ENCODE measurements at places on chromosomes 16 and 17. TPM values are rescaled to one million over a fixed set of nuclear protein-coding genes. Genes with fewer than 3 reads are reported as not detected.

BRD7 gene
- 90.4 TPM for total RNA-seq

RRAD gene
- total RNA-seq, result 0.34 TPM

DNA sequence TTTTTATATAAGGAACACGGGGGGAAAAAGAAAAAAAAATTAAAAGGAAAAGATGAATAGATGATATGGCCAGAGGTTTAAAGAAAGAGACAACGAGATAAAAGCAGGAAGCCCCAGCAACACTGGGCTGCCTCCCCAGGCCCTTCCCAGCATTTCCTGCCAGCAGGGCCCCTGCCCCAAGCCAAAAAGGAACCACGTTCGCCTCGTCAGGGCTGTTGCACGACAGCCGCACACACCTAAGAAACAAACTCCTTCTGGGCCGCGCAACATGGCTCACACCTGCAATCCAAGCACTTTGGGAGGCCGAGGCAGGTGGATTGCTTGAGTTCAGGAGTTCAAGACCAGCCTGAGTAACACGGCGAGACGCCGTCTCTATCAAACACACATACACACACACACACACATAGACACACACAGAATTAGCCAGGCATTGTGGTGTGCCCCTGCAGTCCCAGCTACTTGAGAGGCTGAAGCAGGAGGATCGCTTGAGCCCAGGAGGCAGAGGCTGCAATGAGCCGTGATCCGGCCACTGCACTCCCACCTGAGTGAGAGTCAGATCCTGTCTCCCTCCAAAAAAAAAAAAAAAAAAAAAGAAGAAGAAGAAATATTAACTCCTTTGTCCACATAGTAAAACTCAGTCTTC is 83.0 kb downstream of the ANKRD11 start:
- H3K4me1 ChIP-seq, result peaks cover 88% of the 10 kb centered on the region
- peak; percentile 63 for DNase-seq
- no peaks in the 10 kb centered on the region for H3K27me3 ChIP-seq
- H3K36me3 ChIP-seq, result peaks cover 16% of the 10 kb centered on the region

DNA sequence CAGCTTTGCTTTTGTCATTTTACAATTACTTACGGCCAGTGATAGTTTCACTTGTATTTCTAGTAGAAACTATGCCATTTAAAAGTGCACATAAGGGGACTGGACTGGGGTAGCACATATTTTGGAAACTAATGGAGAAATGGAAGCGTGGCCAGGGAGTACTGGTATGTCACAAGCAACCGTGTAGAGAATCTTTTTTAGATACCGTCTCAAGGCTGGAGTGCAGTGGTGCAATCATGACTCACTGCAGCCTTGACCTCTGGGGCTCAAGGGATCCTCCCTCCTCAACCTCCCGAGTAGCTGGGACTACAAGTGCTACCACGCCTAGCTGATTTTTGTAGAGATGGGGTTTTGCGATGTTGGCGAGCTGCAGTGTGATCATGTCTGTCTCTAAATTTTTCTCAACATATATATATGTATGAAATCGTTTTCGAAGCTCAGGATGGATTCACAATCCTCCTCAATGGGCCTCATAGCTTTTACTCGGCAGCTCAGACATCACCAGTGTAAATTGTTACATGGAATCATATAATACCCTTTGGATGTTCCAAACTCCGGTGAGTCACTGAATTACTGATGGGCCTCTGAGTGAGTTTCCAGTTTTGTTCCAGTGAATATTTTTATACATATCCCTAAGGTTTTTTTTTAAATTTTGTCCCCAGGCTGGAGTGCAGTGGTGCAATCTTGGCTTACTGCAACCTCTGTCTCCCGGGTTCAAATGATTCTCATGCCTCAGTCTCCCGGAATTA is 51.7 kb downstream of the ZNF778 start:
- no peak overlapping the region for H3K27ac ChIP-seq
- H3K4me1 ChIP-seq, result no peaks in the 10 kb centered on the region
- peaks cover 45% of the 10 kb centered on the region for H3K36me3 ChIP-seq
- no peaks in the 10 kb centered on the region for H3K27me3 ChIP-seq
- no peak for DNase-seq
- no peak overlapping the region for H3K4me3 ChIP-seq

DNA sequence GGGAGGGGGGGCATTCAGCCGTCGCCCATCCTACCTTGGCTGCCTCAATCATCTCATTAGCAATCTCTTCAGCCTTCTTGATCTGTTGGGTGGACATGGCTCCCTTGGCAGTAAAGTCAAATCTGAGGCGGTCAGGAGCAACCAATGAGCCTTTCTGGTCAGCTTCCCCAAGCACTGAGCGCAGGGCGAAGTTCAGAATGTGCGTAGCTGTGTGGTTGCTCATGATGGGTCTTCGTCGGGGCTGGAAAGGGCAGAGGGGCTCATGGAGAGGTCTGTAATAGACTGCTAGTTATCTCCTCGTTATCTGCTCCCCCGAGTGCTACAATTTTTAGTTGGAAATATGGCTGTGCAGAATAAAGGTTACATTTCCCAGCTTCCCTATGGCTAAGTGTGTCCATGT is 7.2 kb upstream of the EXOSC6 start:
- H3K4me3 ChIP-seq, result no peak overlapping the region
- H3K4me1 ChIP-seq, result no peaks in the 10 kb centered on the region
- no peak for DNase-seq
- peaks cover 67% of the 10 kb centered on the region for H3K36me3 ChIP-seq
- no peak overlapping the region for H3K27ac ChIP-seq
- H3K27me3 ChIP-seq, result no peaks in the 10 kb centered on the region

PYDC1 gene
- not detected for total RNA-seq

- peaks cover 36% of the 10 kb centered on the region for H3K27me3 ChIP-seq
- H3K36me3 ChIP-seq, result no peaks in the 10 kb centered on the region
- DNase-seq, result peak; percentile 78
- no peak overlapping the region for H3K4me3 ChIP-seq
- peaks cover 18% of the 10 kb centered on the region for H3K4me1 ChIP-seq
Observed at GRCh38 chr16:68445458-68445857, 2.9 kb downstream of the SMPD3 start.

DNA sequence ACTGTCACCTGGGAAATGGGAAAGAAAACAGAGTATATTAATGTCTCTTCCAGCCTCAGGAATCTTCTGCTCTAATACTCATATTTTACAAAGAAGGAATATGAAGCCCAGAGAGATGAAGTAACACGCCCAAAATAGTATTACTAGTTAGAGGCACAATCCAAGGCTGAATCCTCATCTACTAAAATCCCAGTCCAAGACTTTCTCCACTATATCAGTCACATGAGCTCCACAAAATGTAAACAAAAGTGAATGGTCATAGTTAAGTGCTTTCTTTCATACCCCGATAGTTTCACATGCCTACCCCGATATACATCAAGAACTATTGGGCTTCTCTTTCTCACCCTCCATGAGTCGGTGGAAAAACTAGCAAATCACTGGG is 965 bp downstream of the INTS2 start:
- no peak for DNase-seq
- peaks cover 3% of the 10 kb centered on the region for H3K27me3 ChIP-seq
- H3K36me3 ChIP-seq, result peaks cover 23% of the 10 kb centered on the region
- H3K4me3 ChIP-seq, result peak overlapping the region; percentile 92

HLF gene
- total RNA-seq, result 0.13 TPM

DNA sequence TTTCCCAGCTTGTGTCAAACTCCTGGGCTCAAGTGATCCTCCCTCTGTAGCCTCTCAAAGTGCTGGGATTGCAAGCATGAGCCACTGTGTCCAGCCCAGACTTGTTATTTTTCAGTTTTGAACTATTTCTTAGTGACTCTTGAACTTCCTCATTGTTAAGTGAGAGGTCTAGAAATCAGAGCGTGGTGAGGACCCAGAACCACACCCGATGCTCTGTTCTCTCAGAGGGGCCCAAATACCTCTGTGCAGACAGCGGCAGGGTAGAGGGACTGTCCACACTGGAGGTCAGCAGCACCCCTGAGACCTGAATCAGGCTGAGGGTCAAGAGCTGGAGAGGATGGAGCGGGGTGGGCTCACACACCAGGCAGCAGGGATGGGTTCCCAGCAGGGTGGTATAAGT is 47.7 kb upstream of the MEAK7 start:
- no peaks in the 10 kb centered on the region for H3K27me3 ChIP-seq
- peak overlapping the region; percentile 93 for H3K27ac ChIP-seq
- H3K4me1 ChIP-seq, result peaks cover 49% of the 10 kb centered on the region
- DNase-seq, result peak; percentile 34
- H3K36me3 ChIP-seq, result peaks cover 51% of the 10 kb centered on the region
- peak overlapping the region; percentile 100 for H3K4me3 ChIP-seq

- H3K36me3 ChIP-seq, result peaks cover 28% of the 10 kb centered on the region
- H3K4me3 ChIP-seq, result no peak overlapping the region
- peaks cover 9% of the 10 kb centered on the region for H3K4me1 ChIP-seq
- H3K27ac ChIP-seq, result no peak overlapping the region
- no peaks in the 10 kb centered on the region for H3K27me3 ChIP-seq
Observed at GRCh38 chr17:59094861-59095530, 11.7 kb downstream of the TRIM37 start.

DNA sequence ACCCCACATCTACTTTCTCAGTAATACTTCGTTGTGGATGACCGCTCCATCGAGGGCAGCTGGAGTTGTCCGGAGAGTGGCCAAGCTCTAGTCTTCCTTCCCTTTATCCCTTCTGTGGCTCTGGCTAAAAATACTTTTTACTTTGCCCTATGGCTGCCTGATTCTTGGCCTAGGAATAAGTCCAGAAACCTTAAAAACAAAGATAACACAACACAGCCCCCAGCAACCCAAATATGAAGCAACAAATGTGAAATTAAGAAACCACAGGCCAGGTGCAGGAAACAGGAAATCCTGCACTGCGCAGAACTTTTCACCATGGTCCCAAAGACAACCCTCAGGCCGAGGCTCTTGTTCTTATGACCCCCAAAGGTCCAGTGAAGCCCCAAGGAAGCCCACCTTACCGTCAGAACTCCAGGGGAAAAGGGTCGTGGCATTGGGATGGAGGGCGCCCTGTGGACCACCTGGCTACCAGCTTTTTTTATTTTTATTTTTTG is 26.0 kb downstream of the TK2 start:
- H3K4me1 ChIP-seq, result peaks cover 83% of the 10 kb centered on the region
- no peaks in the 10 kb centered on the region for H3K27me3 ChIP-seq
- H3K27ac ChIP-seq, result peak overlapping the region; percentile 95
- peak overlapping the region; percentile 53 for H3K4me3 ChIP-seq

KCTD19 gene
- 1.1 TPM for total RNA-seq

ADAP2 gene
- 1.1 TPM for total RNA-seq

- DNase-seq, result no peak
- H3K36me3 ChIP-seq, result no peaks in the 10 kb centered on the region
- no peak overlapping the region for H3K27ac ChIP-seq
- no peaks in the 10 kb centered on the region for H3K4me1 ChIP-seq
- H3K4me3 ChIP-seq, result no peak overlapping the region
Observed at GRCh38 chr16:4232541-4233386, 9.1 kb downstream of the SRL start.

GRCh38 chr16:20866145-20866772 is 33.9 kb downstream of the DCUN1D3 start:
- peaks cover 27% of the 10 kb centered on the region for H3K36me3 ChIP-seq
- no peaks in the 10 kb centered on the region for H3K27me3 ChIP-seq
- H3K27ac ChIP-seq, result peak overlapping the region; percentile 42
- peaks cover 38% of the 10 kb centered on the region for H3K4me1 ChIP-seq
- DNase-seq, result no peak

GRCh38 chr16:27495191-27495590 is 54.5 kb downstream of the GTF3C1 start:
- no peaks in the 10 kb centered on the region for H3K27me3 ChIP-seq
- DNase-seq, result no peak
- no peak overlapping the region for H3K4me3 ChIP-seq
- no peak overlapping the region for H3K27ac ChIP-seq

TBC1D3G gene
- not detected for total RNA-seq

DNA sequence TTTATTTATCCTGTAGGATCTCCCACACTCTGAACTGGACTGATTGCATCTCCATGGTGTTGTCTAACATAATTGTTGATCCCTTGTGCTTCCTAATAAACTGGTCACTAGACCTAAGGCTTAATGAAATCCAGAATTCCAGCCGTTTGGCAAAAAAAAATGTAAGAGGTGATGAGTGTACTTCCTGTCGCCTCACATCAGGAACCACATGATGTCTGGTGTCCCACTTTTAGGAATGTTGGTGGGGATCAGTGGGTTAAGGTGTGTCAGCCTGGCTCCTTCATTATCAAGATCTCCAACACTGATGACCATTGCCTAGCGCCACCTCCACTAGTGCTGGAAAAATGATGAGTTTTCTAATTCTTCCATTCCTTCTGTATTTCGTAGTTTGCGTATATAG is 18.6 kb upstream of the LONP2 start:
- H3K4me3 ChIP-seq, result no peak overlapping the region
- no peaks in the 10 kb centered on the region for H3K36me3 ChIP-seq
- H3K27me3 ChIP-seq, result no peaks in the 10 kb centered on the region
- no peak for DNase-seq

GRCh38 chr17:7720125-7720524 is 2.6 kb downstream of the DNAH2 start:
- no peak for DNase-seq
- H3K4me3 ChIP-seq, result no peak overlapping the region

DNA sequence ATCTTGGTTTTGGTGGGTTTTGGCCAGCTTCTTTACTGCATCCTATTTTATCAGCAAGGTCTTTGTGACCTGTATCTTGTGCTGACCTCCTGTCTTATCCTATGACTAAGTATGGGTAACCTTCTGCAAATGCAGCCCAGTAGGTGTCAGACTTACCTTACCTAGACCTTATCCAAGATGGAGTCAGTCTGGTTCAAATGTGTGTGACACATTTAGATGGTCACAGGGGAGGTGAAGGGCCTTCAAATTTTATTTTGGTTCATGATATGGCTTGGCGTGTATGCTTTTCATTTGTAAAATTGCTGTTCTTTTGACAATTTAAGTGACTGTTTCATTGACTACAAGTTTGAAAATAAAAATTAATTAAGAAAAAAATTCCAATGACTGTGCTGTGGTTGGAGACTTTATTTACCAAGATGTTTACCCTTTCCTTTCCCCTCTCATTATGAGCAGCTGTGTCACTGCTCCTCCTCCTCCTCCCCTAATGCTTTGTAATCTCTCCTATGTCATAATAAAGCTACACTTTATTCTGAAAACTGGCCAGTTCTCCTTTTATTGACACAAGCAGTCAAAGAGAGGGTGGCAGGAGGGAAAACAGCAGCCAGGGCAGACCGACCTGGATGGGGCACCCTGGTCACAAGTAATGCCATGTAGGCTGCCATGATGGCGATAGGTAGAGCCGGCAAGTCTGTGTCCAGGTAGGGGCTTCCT is 49.4 kb downstream of the TNFRSF13B start:
- H3K36me3 ChIP-seq, result no peaks in the 10 kb centered on the region
- no peaks in the 10 kb centered on the region for H3K4me1 ChIP-seq
- H3K27me3 ChIP-seq, result no peaks in the 10 kb centered on the region

- DNase-seq, result no peak
- peaks cover 7% of the 10 kb centered on the region for H3K36me3 ChIP-seq
- peak overlapping the region; percentile 93 for H3K4me3 ChIP-seq
Observed at GRCh38 chr16:56611281-56611833, 3.0 kb downstream of the MT2A start.

NEUROD2 gene
- not detected for total RNA-seq

- peaks cover 1% of the 10 kb centered on the region for H3K36me3 ChIP-seq
- H3K4me3 ChIP-seq, result no peak overlapping the region
- no peak for DNase-seq
- no peaks in the 10 kb centered on the region for H3K27me3 ChIP-seq
Observed at GRCh38 chr17:42944211-42944610, 20.0 kb downstream of the AARSD1 start.

STAC2 gene
- not detected for total RNA-seq

Measured in activated CD8-positive, alpha-beta T cell treated with anti-CD3 and anti-CD28 coated beads, Interleukin-2, amount 10 ng/mL, durations not matched to agents 7 days and 5 days (primary cell).